ENCODE measurements at places on chromosomes 3 and 15.

DNA sequence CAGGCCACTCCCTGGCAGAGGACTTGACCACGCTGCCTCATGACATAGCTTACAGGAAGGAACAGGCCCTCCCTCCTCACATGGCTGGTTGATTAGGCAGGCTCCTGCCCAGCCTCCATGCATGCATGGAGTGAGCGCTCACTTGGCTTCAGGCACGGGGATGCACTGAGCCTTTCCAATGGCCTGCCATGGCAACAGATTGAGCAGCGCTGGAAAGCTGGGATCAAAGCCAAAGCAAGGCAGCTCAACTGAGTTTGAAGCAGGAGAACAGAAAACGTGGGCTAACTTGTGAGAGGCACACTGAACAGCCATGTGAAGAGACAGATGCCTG is 5.9 kb upstream of the GRAMD2A start:
- no peak for DNase-seq

- no peak for DNase-seq
Measured at GRCh38 chr3:66481071-66482017, 19.5 kb downstream of the LRIG1 start.

- no peak for DNase-seq
Measured at GRCh38 chr3:152225201-152225600, 43.5 kb upstream of the MBNL1 start.

GRCh38 chr15:27237319-27237939 is 266.4 kb downstream of the GABRG3 start:
- DNase-seq: no peak

- no peak for DNase-seq
Measured at GRCh38 chr15:21271566-21271965, 168.7 kb downstream of the POTEB3 start.

DNA sequence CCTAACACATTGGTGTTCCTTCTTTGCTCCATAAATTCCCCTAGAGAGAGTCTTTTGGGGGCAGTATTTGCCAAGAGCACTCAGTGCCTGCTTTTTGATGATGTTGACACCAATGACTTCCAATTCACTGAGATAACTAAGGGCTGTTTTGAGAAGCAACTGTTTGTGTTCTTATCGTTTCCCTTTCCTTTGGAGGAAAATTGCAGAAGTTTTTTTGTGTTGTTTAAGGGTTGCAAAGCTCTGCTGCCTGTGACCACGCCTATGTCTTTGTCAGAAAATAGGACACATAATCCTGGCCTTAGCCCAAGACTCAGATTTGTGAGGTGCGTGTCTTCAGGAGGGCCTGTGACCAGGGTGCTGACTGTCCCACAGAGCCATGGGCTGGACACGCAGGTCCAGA is 99.6 kb downstream of the FAM43A start:
- DNase-seq: no peak

DNA sequence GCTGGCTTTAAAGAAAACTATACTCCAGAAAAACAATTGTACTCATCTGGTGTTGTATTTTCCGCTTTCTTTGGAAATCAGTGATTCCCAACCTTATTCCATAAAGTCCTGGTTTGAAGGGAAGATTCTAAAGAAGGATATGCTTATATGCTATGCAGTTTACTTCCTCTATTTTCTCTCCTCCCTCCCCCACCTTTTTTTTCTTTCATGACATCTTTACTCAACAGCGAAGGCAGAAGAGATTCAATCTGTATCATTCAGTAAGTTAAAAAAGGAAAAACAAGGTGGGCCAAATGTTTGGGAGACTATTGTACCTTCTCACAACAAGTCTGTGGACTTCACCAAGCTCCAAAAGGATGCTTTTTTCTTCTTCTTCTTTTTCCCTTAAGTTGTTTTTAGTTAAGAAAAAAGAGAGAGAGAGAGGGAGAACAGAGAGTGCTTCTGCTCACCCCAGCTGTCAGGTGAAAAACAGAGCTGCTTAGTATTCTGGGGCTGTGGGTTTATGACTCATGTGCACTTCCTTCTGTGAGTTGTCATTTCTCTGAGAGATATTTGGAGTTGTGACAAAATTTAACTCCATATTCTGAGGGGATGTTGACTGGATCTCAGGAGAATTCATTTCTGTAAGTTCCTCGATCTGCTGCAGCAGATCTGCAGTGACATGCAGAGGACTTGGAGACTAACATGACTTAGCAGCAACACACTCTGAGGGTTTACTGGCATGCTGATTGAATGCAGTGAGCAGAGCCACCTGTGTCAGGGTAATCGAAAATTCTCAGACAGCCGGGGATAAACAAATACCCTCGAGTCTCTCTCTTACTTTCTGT is 70.7 kb downstream of the SSR3 start:
- DNase-seq: peak; percentile 34

GRCh38 chr15:73650416-73651126 is 17.4 kb upstream of the NPTN start:
- no peak for DNase-seq

DNA sequence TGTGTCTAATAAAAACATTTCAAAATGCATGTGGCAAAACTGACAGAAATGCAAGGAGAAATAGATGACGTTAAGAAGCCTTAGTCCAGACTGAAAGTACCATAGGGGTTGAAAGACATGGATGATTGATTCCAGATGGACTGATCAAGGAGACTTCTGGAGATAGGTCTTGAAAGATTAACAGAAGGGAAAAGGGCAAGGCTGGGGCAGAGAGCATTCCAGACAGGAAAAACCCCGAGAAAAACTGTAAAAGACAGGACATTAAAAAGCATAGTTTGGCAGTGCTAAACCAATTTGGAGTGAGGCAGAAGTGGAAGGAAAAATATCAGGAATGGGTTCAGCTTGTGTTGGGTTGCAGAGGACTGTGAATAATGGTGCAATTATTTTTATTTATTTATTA is 375.2 kb upstream of the SGO1 start:
- no peak for DNase-seq

DNA sequence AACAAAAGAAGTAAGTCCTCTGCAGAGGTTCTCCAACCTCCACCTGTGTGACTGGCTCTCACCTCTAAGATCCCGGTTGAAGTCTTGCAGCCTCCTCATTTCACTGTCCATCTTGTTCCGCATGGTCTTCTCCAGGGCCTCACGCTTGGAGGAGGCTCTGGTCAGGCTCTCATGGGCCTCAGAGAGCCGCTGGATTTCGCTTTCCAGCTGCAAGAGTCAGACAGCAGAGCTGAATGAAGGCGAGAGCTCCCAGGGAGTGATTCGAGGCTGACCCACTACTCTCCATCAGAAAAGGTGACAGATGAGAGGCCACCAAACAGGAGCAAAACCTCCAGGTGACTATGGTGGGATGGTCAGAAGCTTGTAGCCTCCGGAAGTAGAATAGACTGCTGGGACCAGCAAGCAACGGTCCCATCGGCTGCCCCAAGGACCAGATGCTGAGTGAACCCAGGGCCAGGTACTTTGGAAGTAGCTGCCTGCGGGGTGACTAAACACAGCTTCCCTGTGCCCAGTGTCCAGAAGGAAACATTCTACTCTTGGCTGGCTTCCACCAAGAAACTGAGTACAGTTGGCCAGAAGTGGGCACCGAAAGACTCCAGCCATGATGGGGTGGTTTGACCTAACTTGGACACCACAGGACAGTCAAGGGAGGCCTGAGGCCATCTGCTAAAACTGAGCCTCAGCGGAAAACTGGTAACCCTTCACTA is 7.9 kb downstream of the AMOTL2 start:
- no peak for DNase-seq

GRCh38 chr15:36363335-36363734 is 216.1 kb upstream of the CDIN1 start:
- no peak for DNase-seq

GRCh38 chr3:153679714-153680113 is 441.5 kb upstream of the ARHGEF26 start:
- no peak for DNase-seq

DNA sequence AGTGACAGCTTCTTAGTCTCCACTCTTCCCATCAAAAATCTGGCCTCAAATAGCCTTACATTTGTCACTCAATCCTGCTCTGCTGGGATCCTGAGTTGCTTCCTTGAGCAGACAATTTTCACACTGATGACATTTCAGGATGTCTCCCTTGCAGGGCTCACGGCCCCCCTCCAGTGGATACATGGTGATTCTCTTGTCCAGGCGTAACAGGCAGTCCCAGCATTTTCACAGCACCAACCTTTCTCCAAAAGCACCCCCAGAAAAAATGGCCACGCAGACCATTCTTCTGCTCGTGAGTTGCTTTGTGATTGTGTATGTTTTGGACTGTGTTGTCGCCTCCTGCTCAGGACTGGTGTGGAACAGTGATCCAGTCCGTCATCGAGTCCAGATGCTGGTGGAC is 47.4 kb upstream of the WNT7A start:
- DNase-seq: no peak

DNA sequence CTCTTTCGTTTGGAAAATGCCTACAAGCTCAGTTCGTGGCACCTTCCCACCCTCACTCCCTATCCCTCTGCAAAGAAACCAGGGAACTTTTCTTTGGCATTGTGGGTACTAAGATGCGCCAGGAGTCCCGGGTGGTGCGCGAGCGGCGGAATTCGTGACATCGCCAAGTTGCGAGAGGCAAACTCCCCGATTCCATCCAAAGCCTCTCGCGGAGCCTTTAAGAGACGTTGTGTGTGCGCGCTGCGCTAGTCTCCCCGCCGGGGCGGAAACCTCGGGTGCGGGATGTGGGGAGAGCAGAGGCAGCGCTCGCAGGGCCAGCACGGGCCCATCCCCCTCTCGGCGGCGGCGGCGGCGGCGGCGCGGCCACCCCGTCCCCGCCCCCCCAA is 443 bp upstream of the NR2F2 start:
- DNase-seq: no peak

GRCh38 chr3:64327100-64327804 is 102.0 kb upstream of the PRICKLE2 start:
- no peak for DNase-seq

DNA sequence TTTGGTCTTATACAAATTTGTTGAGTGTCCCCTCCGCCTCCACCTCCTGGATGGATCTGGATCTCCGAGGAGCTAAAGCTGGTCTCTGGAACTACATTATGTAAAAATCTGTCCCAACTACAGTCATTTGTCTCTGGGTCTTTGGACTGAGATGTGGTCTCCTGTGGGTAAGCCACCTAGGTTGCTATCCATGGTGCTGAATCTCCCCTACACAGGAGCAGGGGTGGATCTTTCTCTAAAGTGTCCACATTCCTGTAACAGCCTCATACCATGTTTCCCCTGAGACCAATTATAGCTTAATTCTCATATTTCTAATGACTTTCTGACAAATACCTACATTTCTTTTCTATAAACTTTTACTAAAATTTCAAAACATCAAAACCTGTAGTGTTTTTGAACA is 625.8 kb downstream of the TAFA4 start:
- DNase-seq: no peak

DNA sequence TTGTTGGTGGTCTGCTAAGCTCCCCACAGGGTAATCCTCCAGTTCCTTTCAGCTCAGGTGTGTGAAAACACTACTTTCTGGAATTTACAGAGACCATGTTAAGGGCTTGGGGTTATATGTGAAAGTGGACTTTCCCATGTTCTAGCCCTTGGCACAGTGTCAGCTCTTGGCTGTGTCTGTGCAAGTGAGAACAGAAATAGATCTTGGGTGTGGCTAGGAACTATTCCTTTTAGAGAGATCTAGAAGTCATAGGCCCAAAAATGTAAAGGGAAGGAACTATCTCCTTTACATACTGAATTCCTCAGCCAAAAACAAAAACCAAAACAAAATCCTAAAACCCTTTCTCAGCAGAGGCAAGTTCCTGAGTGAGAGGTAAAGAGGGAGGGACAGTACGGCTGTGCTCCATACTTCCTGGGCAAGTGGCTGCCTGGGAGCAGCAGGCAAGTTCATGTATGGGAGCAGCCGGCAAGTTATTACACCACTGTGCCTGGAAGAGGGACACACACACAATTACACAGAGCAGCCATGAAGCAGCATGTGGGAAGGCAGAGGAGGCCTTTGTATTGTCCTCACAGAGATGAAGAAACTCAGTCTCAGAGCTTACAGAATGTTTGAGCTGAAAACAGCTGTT is 19.9 kb upstream of the C3orf62 start:
- no peak for DNase-seq

GRCh38 chr3:8992199-8992598 is 28.9 kb upstream of the RAD18 start:
- no peak for DNase-seq

DNA sequence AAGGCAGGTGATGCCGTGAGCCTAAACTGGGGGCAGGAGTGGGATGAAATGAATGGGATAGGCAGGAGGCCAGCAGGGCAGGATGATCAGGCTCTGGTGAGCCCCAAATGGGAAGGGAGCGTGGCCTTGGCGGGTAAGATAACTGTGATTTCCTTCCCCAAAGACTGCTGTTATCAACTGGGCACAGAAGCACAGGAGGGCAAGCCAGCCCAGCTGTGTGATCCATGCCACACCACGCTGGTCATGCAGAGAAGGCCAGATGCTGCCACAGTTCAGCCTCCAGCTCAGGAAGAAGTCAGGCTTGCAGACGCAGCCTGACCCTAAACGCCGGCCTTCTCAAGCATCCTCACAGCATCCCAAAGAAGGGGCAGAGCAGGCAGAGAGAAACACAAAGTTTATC is 52.1 kb upstream of the GNB5 start:
- DNase-seq: no peak

- DNase-seq: no peak
Measured at GRCh38 chr3:119120480-119120879, 25.5 kb upstream of the TEX55 start.

GRCh38 chr3:196472286-196472685 is 31.3 kb downstream of the RNF168 start:
- DNase-seq: no peak

- no peak for DNase-seq
Measured at GRCh38 chr3:38000965-38001455, 10.4 kb downstream of the VILL start.

- DNase-seq: no peak
Measured at GRCh38 chr15:71043373-71043772, 71.9 kb upstream of the THSD4 start.

DNA sequence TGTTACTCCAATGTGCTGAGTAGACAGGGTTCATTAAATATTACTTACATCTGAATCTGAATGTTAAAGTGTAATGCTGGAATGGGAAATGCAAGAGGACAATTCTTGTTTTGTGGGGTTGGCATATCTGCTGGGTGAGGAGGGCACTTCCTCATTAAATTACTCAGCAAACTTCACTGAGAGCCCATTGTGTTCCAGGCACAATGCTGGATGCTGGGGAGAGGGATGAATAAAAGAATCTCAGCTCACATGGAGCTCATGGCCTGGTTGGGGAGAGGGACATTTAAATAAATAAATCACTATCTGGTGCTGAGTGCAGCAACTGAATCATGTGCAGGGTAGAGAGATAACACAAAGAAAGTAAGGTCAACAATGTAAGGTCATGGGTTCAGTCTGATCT is 199.2 kb upstream of the CFAP20DC start:
- no peak for DNase-seq

DNA sequence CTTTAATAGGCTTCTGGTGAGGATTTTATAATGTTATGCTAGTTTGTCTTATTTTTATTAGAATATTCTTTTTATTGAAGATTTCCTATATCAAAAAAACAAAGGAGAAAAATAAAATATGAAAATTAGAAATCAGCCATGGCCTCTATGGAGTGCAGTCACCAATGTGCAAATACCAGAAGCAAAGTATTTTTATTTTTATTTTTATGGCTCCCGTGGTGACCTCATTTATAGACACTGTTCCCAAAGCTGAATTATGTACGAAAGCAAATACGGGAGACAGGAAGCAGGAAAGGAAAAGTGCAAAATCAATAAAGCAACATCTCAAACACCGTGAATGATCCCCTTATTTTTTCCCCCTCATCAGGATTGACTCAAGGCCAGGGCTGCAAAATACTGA is 35.1 kb downstream of the DAZL start:
- DNase-seq: no peak
